ENCODE measurements at places on chromosomes 4 and X.

GRCh38 chrX:55167124-55167803, 52.9 kb upstream of the PAGE5 start:
- no peak for DNase-seq

- DNase-seq = no peak
Observed at GRCh38 chr4:170017252-170017651, 8.9 kb downstream of the MFAP3L start.

- DNase-seq = no peak
Observed at GRCh38 chr4:140743194-140743931, 12.8 kb downstream of the TBC1D9 start.

DNA sequence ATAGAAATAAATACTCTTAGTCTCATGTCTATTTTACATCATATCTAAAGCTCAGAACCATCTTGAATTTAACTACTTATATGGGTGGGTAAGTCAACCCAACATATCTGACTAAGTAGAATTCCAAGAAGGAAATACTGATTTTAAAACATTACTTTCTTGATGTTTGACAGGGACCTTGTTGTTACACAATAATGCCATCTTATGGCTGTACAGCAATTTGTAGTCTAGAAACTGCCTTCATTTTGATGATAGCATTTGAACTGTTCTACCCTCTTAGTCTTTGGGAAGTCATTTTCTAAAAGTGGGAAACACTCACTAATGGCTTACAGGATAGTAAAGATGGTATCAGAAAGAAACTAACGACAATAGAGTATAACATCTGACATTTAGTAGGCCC, 929.5 kb downstream of the DMD start:
- DNase-seq = no peak

DNA sequence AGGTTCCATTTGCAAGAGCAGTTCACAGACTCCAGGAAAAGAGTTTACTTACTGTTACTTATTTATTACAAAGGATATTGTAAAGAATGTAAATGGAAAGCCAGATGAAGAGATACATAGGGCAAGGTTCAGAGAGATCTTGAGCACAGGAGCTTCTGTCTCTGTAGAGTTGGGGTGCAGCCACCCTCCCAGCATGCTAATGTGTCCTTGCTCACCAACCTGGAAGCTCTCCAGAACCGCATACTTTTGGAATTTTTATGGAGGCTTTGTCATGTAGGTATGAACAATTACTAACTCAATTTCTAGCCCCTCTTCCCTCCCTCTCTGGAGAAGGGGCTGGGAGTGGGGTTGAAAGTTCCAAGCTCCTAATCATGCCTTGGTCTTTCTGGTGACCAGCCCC, 857.2 kb downstream of the RPA4 start:
- no peak for DNase-seq

DNA sequence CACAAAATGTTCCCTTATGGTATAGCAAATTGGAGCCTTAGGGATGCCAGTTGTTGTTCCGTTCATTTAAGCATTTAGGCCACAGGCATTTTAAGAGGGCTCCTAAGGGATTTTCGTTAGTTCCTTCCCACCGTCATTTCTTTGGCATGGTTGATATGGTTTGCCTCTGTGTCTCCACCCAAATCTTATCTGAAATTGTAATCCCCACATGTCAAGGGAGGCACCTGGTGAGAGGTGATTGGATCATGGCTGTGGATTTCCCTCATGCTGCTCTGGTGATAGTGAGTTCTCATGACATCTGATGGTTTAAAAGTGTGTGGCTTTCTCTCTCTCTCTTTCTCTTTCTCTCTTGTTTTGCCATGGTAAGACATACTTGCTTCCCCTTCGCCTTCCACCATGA, 104.1 kb downstream of the ASB9 start:
- no peak for DNase-seq
